Sigmoid colon (tissue), 7 donors: ENCODE measurements at places on chromosomes 11 and 22. TPM values are rescaled to one million over a fixed set of nuclear protein-coding genes. Genes with fewer than 3 reads are reported as not detected.

Gene OR52N2
- not detected for polyA plus RNA-seq

- peaks cover 36% of the 10 kb centered on the region for H3K4me1 ChIP-seq
- no peak for DNase-seq
- no peaks in the 10 kb centered on the region for H3K36me3 ChIP-seq
- no peak overlapping the region for H3K4me3 ChIP-seq
These were observed 236.1 kb downstream of the MIAT start for GRCh38 chr22:26893173-26894110.

- H3K4me3 ChIP-seq: no peak overlapping the region
- DNase-seq: no peak
- H3K27ac ChIP-seq: no peak overlapping the region
- H3K36me3 ChIP-seq: no peaks in the 10 kb centered on the region
- no peaks in the 10 kb centered on the region for H3K27me3 ChIP-seq
- peaks cover 13% of the 10 kb centered on the region for H3K4me1 ChIP-seq
These were observed 177.2 kb upstream of the MTMR2 start for GRCh38 chr11:96101146-96101545.

GRCh38 chr11:45523760-45524159, 141.7 kb downstream of the CHST1 start:
- DNase-seq: no peak
- H3K4me1 ChIP-seq: no peaks in the 10 kb centered on the region
- H3K27me3 ChIP-seq: no peaks in the 10 kb centered on the region
- no peak overlapping the region for H3K27ac ChIP-seq

- H3K36me3 ChIP-seq: no peaks in the 10 kb centered on the region
- H3K4me1 ChIP-seq: no peaks in the 10 kb centered on the region
- H3K4me3 ChIP-seq: no peak overlapping the region
- DNase-seq: no peak
These were observed 8.5 kb downstream of the BATF2 start for GRCh38 chr11:64987998-64988854.
